ENCODE measurements at places on chromosomes 11 and 22.

DNA sequence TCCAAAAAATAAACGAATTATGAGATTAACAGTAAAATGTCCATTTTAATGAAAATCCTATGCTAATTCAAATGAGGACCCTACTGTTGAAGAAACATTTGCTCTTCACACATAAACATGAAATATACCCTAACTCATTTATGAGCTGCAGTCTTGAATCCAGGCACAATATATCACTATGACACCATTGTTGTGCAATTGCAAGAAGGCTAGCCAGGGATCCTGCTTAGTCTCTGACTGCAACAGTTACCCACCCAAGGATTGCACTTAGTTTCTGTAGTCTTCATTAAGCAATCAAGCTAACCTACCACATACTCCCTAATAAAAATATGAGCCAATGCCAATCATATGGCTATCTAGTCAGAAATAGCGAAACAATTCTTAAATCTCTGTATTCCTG lies 981.0 kb upstream of the FAT3 start:
- DNase-seq: no peak

- no peak for DNase-seq
Measured at GRCh38 chr11:74681686-74682651, 49.3 kb downstream of the CHRDL2 start.

- no peak for DNase-seq
Measured at GRCh38 chr11:19628018-19628417, 84.6 kb upstream of the NAV2 start.

GRCh38 chr11:131884461-131885073 lies 514.2 kb downstream of the NTM start:
- DNase-seq: no peak

DNA sequence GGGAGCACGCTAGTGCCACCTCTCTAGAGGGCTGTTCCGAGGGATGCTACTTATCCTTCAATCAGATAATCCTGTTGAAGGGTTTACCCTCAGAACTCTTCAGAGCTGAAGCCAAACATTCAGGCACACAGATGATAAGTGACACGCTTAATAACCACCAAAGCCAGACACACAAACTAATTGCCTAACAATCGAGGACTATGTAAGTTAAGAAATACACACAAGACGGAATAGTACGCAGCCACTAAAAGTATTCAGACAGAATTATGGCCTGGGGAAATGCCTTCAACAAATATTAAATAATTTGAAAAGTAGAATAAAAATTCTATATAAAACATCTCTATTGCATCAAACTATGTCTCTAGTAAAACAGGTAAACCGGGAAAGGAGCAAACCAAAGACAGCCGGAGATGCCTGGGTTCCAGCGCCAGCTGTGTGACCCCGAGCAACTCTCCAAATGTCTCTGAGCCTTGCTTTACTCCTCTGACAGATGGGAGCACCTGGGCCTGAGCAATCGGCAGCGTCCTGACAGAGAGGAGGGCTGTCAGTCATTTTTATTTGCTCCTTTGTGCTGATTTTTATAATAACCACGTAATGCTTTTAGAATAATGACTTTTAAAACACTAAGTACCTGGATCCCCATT lies 11.3 kb downstream of the LRFN4 start:
- DNase-seq: no peak

DNA sequence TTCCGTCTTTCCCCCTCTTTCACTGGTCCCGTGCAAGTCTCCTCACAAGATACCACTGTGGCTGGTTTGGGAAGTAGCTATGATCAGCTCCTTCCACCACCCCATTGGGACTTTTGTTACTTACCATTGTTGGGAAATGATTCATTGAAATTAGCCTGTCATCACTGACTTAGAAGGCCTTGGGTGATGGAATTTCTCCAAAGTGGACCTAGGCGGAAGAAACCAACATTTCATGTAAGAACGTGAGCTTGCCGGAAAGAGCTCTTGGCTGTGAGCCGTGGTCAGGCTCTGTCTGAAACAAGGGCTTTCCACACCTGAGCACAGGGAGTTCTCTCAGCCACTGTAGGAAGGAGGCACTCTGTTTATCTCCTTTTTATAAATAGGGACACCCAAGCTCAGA lies 23.5 kb upstream of the CRYBB3 start:
- DNase-seq: no peak

DNA sequence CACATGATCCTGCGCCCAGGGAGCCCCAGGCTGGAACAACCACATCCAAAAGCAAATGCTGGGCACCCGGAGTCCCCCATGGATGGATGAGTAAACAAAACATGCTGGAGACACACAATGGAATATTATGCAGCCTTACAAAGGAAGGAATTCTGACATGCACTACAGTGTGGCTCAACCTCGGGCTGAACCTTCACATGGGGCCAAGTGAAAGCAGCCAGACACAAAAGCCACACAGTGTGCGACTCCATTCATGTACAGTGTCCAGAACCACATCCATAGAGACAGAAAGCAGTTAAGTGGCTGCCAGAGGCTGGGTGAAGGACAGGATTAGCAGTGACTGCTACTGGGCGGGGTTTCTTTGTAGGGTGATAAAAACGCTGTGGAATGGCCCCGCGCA lies 10.1 kb downstream of the POLR3H start:
- no peak for DNase-seq

All from inflammatory macrophage (primary cell).